HuH-7 (cell line): ENCODE measurements at places on chromosomes 7 and 10.

DNA sequence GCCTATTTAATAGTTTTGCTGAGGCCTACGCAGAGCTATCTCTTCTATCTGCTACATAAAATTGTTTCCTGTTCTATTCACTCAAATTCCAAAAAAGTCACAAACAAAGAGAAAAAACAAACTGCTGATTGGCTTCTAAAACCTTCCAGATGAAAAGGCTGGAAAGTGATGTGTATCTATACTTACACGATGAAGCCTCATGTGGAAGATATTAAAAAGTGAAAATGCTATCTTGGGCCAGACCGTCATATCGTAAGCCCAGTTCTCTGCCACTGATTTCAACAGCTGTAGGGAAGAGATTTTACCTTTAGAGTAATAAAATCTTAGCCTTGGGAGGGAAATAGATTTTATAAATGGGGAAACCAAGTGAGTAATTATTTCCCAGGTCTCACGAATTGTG lies 394.8 kb downstream of the KIF20B start:
- no peak for DNase-seq

DNA sequence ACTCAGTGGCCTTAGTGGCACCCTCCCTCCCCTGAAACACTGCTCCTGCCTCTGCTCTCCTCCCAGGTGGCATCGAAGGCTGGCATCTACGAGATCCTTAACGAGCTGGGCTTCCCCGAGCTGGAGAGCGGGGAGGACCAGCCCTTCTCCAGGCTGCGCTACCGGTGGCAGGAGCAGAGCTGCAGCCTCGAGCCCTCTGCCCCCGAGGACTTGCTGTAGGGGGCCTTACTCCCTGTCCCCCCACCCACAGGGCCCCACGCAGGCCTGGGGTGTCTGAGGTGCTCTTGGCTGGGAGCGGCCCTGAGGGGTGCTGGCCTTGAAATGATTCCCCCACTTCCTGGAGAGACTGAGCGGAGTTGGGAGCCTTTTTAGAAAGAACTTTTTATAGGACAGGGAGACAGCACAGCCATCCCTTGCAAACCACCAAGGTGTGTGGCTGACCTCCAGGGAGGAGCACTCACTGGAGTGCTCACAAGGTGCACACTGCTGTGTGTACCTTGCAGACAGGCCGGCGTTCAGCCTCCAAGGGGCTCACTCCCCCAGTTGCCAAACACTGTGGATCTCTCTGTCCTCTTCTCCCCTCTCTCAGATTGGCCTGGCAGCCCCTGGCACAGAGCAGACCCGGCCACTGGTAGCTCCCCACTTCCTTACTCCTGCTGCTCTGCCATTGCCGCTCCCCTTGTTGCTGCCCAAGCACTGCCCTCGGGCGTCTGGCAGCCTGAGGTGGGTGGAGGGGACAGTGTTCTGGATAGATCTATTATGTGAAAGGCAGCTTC lies 35.8 kb downstream of the PRF1 start:
- DNase-seq, result no peak

DNA sequence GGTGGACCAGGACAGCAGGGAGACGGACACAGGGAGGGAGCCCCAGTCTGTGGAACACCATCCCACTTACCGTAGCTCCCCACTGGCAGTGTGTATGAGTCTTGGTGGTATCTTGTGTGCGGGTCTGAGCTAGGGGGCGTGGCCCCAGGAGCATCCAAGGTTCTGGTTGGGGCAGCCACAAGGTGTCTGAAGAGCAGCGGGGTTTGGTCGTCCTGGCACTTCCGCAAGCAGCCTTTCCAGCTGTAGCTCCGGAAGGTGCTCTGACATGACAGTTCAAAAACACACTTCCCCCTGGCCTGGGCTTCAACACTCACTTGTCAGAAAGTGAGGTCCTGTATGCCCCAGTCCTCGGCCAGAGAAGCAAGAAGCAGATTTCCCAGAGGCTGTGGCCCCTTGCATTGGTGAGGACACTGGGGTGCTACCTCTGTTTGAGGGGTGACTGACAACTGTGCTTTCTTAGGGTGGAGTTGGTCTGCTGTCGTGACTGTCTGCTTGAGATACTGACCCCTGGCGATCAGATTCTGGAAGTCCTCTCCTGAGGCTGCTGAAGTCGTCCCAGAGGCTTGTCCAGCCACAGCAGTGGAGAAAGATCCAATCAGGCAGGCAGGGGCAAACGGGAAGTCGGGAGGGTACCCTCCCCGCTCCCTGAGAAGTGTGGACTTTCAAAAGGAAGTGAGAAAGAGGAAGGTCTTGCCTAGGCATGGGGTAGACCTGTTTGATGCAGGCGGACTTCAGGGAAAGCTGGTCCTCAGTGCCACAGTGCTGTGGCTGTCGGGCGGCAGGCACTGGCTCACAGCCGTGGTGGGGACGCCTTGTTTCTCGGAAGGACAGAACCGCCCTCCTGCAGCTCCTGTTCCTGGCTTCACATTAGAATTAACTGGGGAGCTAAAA lies 51.4 kb upstream of the PFKFB3 start:
- DNase-seq, result peak; percentile 86

DNA sequence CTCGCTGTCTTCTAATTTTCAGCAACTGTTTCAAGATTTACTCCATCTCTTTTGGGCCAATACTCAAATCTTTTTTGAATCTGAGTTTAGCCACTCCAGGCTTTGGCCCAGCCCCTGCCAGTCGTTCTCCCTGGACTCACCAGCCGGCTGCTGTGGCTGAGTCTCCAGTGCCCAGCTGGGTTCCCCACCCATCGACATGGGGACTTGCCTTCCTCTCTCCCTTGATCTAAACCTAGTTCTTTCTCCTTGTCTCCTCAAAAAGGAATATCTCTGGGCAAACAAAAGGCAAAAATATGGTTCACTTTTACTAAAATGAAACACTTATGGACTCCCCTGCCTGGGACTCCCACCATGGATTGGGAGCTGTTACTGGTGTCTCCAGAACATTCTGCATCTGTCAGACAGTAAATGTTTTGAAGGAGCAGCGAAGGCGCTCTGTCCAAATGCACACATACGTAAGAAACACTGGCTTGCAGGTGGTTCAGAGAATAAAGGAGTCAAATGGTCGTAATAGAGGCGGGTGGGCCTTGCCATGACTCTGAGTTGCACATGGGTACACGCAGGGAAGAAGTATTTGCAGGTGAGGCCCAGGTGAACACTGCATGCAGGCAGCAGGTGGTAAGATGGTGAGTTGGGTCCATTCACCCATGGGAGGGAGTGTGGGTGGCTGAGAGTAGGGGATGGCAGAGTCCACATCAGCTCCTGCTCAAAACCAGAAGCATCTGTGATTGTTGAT lies 35.5 kb upstream of the HABP2 start:
- DNase-seq, result no peak

- DNase-seq, result no peak
These were observed 313.8 kb upstream of the AKR1E2 start for GRCh38 chr10:4512196-4512595.
